CD4-positive, alpha-beta T cell treated with Interferon alpha-2 for 1 hour (primary cell): ENCODE measurements at places on chromosomes 3 and 15.

DNA sequence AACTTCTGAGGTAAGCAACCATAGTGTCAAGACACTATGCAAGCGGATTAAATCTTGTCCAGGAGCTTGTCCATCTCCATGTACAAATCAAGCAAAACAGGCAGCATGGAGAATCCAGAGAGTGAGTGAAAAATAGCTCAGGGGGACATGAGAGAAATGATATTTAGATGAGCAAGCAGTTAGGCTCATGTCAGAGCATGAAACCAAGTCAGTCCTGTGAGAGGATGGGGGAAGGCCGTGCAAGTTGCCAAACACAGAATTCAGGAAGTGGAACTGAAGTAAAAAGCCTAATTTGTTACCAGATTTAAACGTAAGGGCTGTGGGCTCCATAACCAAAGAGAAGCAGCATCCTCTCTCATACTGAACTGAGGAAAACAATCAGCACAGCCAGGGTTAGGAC, 995.9 kb downstream of the MCTP2 start:
- no peak for DNase-seq

- DNase-seq: no peak
Measured at GRCh38 chr3:139522421-139522820, 17.1 kb downstream of the RBP1 start.

DNA sequence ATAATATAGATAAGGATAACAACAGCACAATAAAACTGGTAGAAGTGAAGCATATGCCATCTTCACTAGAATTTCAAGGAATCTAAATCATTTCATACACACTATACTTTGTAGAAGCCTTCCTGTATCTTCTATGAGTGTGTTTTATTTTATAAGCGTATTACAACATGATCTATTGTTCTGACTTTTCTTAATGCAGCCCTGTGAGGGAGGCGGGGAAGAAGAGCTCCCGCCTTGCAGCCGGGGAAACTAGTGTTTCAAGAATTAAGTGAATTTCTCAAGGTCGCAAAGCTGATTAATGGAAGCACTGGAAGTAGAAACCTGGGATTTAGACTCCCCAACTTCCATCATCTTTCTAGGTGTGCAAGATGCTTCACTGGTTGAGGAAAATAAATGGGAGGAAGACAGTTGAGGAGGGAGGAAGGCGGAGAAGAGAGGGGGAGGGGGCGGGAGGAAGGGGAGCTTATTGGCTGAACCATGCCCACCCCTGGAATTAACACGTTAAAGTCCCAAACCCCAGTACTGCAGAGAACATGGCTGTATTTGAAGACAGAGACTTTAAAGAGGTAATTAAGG, 32.9 kb downstream of the VGLL4 start:
- no peak for DNase-seq

- no peak for DNase-seq
Measured at GRCh38 chr15:68969298-68969697, 39.0 kb downstream of the SPESP1 start.

DNA sequence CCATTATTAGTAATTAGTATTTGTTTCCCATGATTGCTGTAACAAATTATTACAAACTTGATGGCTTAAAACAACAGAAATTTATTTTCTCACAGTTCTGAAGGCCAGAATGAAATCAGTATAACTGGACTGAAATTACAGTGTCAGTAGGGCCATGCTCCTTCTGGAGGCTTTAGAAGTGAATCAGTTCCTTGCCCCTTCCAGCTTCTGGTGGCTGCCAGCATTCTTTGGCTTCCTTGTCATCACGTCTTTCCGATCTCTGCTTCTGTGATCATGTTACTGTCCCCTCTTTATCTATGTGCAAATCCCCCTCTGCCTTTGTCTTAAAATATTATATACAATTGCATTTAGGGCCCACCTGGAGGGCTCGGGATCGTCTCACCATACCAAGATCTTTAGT, 92.0 kb downstream of the FOXB1 start:
- DNase-seq: no peak

DNA sequence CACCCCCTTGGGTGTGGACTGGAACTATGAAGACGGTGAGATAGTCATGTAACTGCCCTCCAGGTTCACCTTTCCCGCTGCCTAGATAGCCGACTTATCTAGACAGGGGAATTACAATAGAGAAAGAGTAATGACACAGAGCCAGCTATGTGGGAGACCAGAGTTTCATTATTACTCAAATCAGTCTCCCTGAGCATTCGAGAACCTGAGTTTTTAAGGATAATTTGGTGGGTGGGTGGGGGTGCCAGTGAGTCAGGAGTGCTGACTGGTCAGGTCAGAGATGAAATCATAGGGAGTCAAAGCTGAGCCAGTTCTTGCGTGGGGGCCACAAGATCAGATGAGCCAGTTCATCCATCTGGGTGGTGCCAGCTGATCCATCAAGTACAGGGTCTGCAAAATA, 19.7 kb upstream of the DNAJC19 start:
- DNase-seq: no peak

DNA sequence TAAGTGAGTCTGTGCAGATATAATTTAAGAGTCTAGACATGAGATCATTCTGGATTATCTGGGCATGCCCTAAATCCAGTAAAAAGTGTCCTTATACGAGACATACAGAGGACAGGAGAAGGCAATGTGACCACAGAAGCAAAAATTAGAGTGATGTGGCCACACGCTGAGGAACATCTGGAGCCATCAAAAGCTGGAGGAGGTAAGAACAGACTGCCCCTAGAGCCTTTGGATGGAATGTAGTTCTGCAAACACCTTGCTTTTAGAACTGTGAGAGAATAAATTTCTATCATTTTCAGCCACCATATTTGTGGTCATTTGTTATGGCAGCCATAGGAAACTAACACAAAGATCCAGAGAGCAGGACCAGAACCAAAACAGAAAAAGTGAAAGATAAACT, 41.0 kb downstream of the CD200 start:
- DNase-seq: no peak

- DNase-seq: no peak
Measured at GRCh38 chr15:44529864-44530604, 6.9 kb upstream of the EIF3J start.

GRCh38 chr3:73401616-73402279, 223.0 kb downstream of the PDZRN3 start:
- no peak for DNase-seq

DNA sequence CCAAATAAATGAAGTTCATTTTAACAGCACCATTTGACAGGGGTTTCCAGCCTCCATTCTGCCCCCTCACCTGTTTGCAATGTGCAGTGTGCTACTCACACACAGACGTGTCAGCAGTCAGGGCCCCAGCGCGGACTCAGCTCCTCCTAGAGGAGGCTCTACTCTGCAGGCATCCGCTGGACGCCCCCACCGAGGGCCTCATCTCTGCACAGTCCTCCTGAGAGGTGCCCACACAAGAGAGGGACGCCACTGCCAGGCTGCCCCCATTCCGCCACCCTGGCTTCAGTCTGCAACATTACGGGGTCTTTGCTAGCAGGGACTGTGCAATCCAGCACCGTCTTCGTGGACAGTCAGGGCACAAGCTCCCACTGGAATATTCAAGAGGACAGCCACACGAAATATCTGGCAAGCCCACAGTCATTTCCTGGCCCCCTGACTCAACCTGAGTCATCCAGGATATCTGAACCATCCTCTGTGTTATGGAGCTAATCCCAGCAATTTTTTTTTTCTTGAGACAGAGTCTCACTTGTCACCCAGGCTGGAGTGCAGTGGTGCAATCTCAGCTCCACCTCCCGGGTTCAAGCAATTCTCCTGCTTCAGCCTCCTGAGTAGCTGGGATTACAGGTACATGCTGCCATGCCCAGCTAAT, 255.0 kb downstream of the OCA2 start:
- DNase-seq: no peak

GRCh38 chr3:32435911-32436815, 44.5 kb downstream of the CMTM7 start:
- DNase-seq: peak; percentile 57

GRCh38 chr3:115855911-115856310, 232.6 kb downstream of the GAP43 start:
- DNase-seq: no peak

- no peak for DNase-seq
Measured at GRCh38 chr3:143897576-143898295, 49.5 kb upstream of the SLC9A9 start.

GRCh38 chr15:76208786-76209424, 102.4 kb downstream of the ETFA start:
- no peak for DNase-seq

DNA sequence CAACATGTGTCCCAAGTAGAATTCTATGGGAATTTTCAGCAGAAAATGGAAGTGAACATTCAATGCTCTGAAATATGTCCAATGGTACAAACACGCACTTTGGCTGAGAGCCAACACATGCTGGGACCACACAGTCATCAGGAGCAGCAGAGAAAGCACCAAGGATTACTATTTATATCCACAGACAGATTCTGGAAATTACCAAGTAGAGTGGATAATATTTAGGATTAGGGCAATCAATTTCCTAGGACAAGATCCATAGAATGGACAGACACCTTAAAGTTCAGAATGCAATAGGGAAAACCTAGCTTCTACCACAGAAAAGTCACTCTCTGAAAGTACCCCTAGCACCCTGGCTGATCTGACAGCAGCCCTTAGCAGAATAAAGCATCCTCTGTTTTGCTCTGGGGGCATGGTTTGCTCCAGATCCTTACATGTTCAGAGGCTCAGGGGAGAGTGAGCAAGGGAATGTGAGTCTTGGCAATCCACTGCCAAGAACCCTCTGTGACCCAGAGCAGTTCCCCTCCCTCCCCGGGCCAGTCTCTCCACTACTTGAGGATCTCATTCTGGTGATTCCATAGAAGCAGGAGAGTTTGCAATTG, 206.0 kb upstream of the WNT5A start:
- no peak for DNase-seq

DNA sequence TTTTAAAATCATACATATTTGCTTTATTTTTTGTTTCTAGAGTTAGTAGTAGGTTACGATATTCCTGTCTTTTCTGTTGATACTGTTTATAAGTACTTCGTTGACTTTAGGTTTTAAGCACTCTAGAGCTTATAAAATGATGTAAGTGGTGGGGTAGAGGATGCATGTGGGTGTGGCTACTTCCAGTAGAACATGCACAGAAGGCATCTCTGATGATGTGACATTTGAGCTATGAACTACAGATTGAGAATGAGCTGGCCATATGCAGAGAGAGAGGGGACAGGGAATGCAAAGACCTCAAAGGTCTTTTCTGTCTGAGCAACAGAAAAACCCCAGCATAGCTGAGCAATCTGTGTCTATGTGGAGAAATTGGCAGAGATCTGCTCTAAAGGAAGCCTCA, 233.9 kb upstream of the STAC start:
- no peak for DNase-seq

DNA sequence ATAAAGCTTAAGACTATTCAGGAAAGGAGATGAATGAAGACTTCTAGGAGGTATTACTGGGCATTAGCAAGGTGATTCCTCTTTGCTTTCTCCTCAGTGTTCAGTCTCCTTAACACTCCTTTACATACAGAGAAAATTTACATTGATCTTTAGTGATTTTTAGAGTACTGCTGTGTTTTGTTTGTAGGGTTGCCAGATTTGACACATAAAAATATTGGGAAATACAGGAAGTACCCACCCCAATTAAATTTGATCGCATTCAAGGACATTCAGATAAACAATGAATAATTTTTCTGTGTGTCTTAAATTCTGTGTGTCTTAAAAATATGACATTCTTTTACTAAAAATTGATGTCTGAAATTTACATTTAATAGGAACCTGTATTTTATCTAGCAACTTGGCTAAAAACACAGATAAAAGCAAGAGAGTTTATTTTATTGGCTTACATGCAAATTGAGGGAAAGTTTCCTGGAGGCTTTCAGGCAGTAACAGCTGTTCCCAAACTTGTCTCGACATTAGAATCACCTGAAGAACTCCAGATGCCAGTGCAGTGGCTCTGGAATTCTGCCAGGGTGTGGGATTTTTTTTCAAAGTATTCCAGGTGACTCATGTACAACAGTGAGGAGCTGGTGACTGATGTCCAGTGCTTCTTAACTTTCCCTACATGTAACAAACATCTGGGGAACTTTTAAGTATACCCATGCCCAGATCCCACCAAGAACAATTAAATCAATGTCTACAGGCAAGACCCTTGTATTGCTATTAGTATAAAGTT, 23.4 kb upstream of the PLOD2 start:
- DNase-seq: no peak

DNA sequence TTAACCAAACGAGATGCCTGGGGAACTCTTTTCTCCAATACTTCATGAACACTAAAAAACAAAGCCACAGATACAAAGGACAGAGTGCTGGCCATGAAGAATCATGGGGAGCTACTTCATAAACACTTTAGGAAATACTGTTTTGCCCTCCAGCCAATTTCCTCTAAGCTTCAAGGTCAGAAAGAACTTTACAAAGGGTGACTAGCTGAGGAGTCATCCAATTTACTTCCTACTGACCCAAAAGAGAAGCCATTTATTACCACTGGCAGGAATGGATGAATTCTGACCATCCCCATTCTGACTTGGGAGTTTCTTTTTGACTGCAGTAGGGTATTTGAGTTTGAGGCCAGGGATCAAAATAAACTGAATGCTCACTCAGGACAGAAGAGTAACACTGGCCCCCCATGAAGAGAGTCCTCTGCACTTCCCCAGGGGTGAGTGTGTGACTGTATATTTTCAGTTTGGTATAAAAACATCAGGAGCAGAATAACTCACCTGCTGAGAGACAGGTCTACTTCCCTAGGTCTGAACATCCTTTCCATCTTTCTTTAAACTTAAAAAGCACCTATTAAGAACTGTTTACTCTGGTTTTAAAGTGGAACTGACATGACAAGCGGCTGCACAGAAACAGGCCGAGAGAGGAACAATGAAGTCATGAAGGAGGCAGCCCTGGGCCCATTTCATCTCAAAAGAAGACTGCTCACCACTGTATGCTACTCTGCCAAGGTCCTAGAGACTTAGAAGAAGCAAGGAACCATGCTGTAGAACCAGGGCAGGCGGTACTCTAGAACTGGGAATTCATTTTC, 203.6 kb downstream of the TNIK start:
- DNase-seq: no peak

DNA sequence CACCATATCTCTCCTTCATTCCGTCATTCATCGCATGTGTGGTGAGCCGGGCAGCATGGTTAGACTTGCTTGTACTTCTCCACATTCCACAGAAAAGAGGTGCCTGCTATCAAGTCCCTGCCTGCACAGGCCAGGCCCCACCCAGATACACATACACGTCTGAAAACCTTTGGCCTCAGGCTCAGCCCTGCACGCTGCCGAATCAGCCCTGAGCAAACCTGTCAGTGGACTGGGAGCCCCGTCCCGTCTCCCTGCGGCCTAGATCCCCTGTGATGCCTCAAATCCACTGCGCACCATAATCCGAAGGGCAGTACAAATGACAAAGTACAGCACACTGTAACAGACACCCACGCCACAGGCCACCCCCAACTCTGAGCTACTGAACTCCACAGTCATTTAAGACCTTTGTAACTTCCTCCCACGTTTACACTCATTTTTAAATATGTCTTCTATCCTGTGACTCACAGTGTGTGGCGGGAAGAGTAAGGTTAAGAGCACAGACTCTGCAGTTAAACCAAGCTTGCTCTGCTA, 67.1 kb downstream of the MB21D2 start:
- DNase-seq: no peak

DNA sequence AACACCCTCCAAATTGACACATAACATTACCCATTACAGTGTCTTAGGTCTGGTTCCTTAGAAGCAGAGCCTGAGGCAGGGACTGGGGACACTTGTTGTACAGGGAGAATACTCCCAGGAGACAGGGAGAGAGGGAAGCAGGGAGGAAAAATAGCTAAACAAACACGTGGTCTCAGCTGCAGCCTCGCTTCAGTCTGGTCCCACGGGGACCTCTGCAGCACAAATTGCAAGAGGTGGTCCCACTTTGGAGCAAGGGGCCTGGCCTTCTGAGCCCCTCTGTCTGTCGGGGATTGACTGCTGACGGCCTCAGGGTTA, 25.0 kb upstream of the PLA2G4D start:
- no peak for DNase-seq

GRCh38 chr15:27414168-27414870, 443.3 kb downstream of the GABRG3 start:
- DNase-seq: no peak
